CD4-positive, CD25-positive, alpha-beta regulatory T cell (primary cell): ENCODE measurements at places on chromosomes 3 and 15. TPM values are rescaled to one million over a fixed set of nuclear protein-coding genes. Genes with fewer than 3 reads are reported as not detected.

The HIGD2B gene
- not detected for polyA plus RNA-seq

The ZNF385D gene
- not detected for polyA plus RNA-seq

The SKIL gene
- polyA plus RNA-seq, result 2.7 TPM

The RTP1 gene
- polyA plus RNA-seq, result not detected

The TRNT1 gene
- polyA plus RNA-seq, result 20.3 TPM

The CXCR6 gene
- 25.5 TPM for polyA plus RNA-seq

The CPN2 gene
- polyA plus RNA-seq, result not detected

The EFL1 gene
- 16.3 TPM for polyA plus RNA-seq

The CFAP100 gene
- polyA plus RNA-seq, result not detected

The CYP1A2 gene
- not detected for polyA plus RNA-seq

The WDR49 gene
- polyA plus RNA-seq, result not detected

The SLC15A2 gene
- polyA plus RNA-seq, result not detected

The HCLS1 gene
- polyA plus RNA-seq, result 430 TPM

The GASK1A gene
- not detected for polyA plus RNA-seq

The TMEM89 gene
- not detected for polyA plus RNA-seq

The B3GNT5 gene
- polyA plus RNA-seq, result 0.38 TPM

GRCh38 chr15:39493424-39494067, 87.3 kb upstream of the THBS1 start:
- no peak for DNase-seq
- no peaks in the 10 kb centered on the region for H3K27me3 ChIP-seq
- no peaks in the 10 kb centered on the region for H3K4me1 ChIP-seq
- no peak overlapping the region for H3K27ac ChIP-seq

DNA sequence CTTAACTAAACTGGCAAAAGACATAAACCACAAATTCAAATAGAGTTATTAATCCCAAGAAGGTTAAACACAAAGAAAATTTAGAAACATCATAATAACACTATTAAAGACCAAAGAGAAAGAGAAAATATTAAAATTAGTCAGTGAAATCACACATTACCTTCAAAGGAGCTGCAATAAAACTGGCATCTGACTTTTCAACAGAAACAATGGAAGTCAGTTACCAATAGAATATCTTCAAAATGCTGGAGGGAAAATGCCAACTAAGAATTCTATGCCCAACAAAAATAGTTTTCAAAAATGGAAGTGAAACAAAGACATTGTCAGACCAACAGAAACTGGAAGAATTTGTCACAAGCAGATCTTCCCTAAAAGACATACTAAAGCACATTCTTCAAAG, 68.7 kb upstream of the RNF7 start:
- no peaks in the 10 kb centered on the region for H3K27me3 ChIP-seq
- H3K4me3 ChIP-seq, result no peak overlapping the region
- H3K27ac ChIP-seq, result no peak overlapping the region
- DNase-seq, result no peak
- H3K4me1 ChIP-seq, result no peaks in the 10 kb centered on the region

- no peaks in the 10 kb centered on the region for H3K27me3 ChIP-seq
- no peak for DNase-seq
- H3K4me3 ChIP-seq, result peak overlapping the region; percentile 24
- peaks cover 9% of the 10 kb centered on the region for H3K4me1 ChIP-seq
These were observed 1.1 kb upstream of the GK5 start for GRCh38 chr3:142226474-142226873.

DNA sequence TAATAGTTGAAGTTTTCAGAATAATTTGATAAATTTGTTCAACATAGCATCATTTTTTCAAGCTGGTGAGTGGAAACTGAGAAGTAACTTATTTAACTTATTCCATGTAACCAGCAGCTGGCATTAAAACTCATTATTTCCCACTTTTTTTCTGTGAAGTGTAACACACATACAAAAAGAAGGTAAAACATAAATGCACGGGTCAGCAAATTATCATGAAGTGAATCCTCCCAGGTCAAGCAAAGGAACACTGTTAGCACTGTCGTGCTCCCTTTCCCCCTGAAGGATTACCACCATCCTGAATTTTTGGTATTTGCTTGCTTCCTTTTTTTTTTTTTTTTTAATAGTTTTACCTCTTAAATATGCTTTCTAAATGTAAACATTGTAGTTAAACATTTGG, 77.6 kb upstream of the LRRFIP2 start:
- H3K36me3 ChIP-seq, result peaks cover 38% of the 10 kb centered on the region
- peaks cover 24% of the 10 kb centered on the region for H3K4me1 ChIP-seq
- H3K27me3 ChIP-seq, result no peaks in the 10 kb centered on the region
- no peak overlapping the region for H3K27ac ChIP-seq
- no peak for DNase-seq
- H3K4me3 ChIP-seq, result no peak overlapping the region

- H3K36me3 ChIP-seq, result no peaks in the 10 kb centered on the region
- peaks cover 11% of the 10 kb centered on the region for H3K27me3 ChIP-seq
- H3K4me3 ChIP-seq, result no peak overlapping the region
- no peak for DNase-seq
These were observed 190.0 kb upstream of the LINGO1 start for GRCh38 chr15:77822631-77823230.

- no peaks in the 10 kb centered on the region for H3K27me3 ChIP-seq
- DNase-seq, result no peak
- H3K27ac ChIP-seq, result no peak overlapping the region
- no peak overlapping the region for H3K4me3 ChIP-seq
These were observed 127.0 kb downstream of the STAG1 start for GRCh38 chr3:136624894-136625815.

DNA sequence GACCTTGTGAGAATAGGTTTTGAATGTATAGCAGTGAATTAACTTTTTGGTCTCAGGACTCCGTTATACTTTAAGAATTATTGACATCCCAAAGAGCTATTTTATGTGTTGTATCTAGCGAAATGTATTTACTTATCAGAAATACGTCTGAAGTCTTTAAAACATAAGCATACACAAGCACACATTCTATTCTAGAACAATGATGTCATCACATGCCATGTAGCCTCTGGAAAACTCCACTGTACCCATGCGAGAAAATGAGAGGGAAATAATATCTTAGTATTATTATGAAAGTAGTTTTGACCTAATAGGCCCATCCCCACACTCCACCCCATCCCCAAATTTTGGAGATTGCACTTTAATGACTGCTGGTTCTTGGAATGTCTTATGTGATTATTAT, 1.5 kb downstream of the POLR2M start:
- no peak for DNase-seq
- H3K4me3 ChIP-seq, result peak overlapping the region; percentile 92

DNA sequence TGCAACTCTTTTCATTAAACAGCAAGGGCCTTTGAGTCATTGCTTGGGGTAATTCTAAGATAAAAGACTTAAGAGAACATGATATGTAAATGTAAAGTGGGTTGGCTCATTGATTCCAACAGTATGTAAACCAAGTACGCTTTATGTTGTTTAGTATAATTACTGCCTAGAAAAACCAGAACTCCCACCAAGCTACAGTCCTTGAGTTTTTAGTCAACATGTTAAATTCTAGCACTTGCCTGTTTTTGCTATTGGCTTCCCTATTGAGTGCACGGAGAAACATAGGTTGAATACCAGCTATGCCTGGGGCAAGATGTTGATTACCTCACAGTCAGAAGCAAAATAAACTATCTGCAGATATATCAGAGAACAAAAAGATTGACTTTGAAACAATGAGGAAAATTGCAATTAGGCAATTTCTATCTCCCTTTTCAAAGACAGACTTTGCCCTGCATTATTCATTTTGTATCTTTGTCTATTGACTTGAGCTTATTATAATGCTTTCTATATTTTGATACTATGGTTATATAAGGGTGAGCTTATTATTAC, 179.3 kb downstream of the ZPLD1 start:
- H3K4me1 ChIP-seq, result no peaks in the 10 kb centered on the region
- DNase-seq, result no peak
- H3K4me3 ChIP-seq, result no peak overlapping the region
- no peaks in the 10 kb centered on the region for H3K27me3 ChIP-seq

GRCh38 chr15:45427085-45427484, 48.7 kb upstream of the GATM start:
- peaks cover 7% of the 10 kb centered on the region for H3K36me3 ChIP-seq
- DNase-seq, result no peak
- H3K4me1 ChIP-seq, result peaks cover 8% of the 10 kb centered on the region
- no peak overlapping the region for H3K27ac ChIP-seq
- H3K27me3 ChIP-seq, result no peaks in the 10 kb centered on the region
- H3K4me3 ChIP-seq, result no peak overlapping the region

DNA sequence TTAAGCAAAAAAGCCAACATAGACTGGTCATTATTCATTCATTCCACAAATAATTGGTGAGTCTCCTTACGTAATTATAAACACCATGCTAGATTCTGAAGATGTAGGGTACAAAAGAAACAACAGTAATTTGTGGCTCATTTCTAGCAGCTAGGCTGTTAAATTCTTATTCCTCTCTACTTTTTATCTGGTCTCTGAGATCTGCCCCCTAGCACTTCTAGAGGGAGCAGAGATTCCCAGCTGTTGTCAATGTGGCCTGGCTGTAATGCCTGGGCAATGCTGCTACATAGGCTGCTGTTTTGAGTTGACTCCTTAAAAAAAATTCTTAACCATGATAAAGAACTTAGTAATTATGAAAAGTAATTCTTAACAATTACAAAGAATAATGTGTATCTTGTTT, 434.9 kb upstream of the THRB start:
- H3K4me1 ChIP-seq, result no peaks in the 10 kb centered on the region
- no peaks in the 10 kb centered on the region for H3K36me3 ChIP-seq
- no peaks in the 10 kb centered on the region for H3K27me3 ChIP-seq
- H3K4me3 ChIP-seq, result no peak overlapping the region
- no peak overlapping the region for H3K27ac ChIP-seq

- no peaks in the 10 kb centered on the region for H3K4me1 ChIP-seq
- no peaks in the 10 kb centered on the region for H3K27me3 ChIP-seq
- no peak for DNase-seq
- peaks cover 3% of the 10 kb centered on the region for H3K36me3 ChIP-seq
- H3K4me3 ChIP-seq, result no peak overlapping the region
These were observed 30.8 kb downstream of the POMGNT2 start for GRCh38 chr3:43074901-43075689.

GRCh38 chr3:87778876-87779275, 279.9 kb downstream of the CGGBP1 start:
- no peaks in the 10 kb centered on the region for H3K27me3 ChIP-seq
- no peak overlapping the region for H3K27ac ChIP-seq
- H3K4me3 ChIP-seq, result no peak overlapping the region
- no peak for DNase-seq

GRCh38 chr15:82045892-82046665, at the start of gene MEX3B:
Gene MEX3B, minus strand, starts transcription at chr15:82046018. Its CDS starts 313 bp downstream, at chr15:82045705.
- peaks cover 10% of the 10 kb centered on the region for H3K27me3 ChIP-seq
- peak within 1 kb of the TSS; percentile 55 for H3K27ac ChIP-seq
- no peaks in the 10 kb centered on the region for H3K36me3 ChIP-seq
- peak within 1 kb of the TSS; percentile 64 for H3K4me3 ChIP-seq
- peak; percentile 63 for DNase-seq

GRCh38 chr3:82294609-82295008, 533.2 kb upstream of the GBE1 start:
- no peak overlapping the region for H3K27ac ChIP-seq
- DNase-seq, result no peak
- no peaks in the 10 kb centered on the region for H3K4me1 ChIP-seq
- H3K4me3 ChIP-seq, result no peak overlapping the region

GRCh38 chr3:8482960-8483665, 18.5 kb upstream of the LMCD1 start:
- no peak overlapping the region for H3K4me3 ChIP-seq
- no peak for DNase-seq
- H3K27me3 ChIP-seq, result no peaks in the 10 kb centered on the region

- H3K27me3 ChIP-seq, result no peaks in the 10 kb centered on the region
- H3K27ac ChIP-seq, result no peak overlapping the region
- no peak for DNase-seq
- H3K36me3 ChIP-seq, result no peaks in the 10 kb centered on the region
- no peaks in the 10 kb centered on the region for H3K4me1 ChIP-seq
These were observed 351.3 kb upstream of the CCDC54 start for GRCh38 chr3:107025961-107026360.

DNA sequence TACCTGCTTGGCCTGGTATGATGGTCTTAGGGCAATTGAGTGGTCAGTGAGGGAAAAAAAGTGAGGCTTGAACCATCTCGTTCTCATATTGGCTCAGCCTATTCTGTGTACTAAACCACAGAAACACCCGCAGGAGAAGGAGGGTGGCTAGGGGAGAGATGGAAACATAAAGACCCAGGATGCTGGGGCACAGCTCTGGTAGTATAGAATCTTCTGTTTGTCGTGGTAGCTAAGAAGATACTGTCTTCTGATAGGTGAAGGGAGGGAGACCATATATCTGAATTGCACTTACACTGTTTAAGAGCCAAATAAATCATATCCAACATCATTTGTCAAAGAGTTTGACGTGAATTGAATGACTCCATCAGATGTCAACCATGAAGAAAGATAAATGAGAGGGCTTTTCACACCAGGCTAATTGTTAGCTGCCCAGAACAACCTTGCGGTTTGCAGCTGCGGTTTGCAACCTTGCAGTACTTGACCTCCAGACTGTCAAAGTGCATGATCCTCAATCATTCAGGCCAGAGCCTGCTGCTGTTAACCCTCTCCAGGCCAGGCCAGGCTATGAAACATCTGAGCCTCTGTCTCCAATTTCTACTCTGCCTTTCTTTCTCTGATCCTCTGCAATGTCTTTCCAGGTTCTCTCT, 40.9 kb upstream of the PIK3R4 start:
- no peak overlapping the region for H3K27ac ChIP-seq
- H3K4me3 ChIP-seq, result no peak overlapping the region
- H3K27me3 ChIP-seq, result peaks cover 9% of the 10 kb centered on the region
- H3K4me1 ChIP-seq, result no peaks in the 10 kb centered on the region
- no peaks in the 10 kb centered on the region for H3K36me3 ChIP-seq
- DNase-seq, result no peak

DNA sequence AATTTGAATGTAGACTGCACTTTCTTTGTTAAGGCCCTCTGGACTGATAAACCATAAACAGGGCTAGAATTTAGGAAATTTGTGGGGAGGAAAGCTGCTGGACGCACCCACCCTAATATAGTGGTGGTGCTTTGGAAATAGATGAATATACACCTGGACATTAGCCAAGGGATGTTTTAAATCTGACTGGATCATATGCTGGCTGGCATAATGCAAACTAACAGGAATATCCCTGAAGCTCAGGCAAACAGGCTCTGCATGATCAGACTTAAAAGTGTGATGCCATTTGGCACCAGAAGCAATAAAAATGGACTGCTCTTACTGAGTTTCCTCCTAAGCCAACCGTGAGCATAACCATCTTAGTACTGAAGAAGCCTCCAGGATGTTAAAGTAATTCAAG, 465.8 kb upstream of the ROBO1 start:
- no peaks in the 10 kb centered on the region for H3K4me1 ChIP-seq
- no peaks in the 10 kb centered on the region for H3K27me3 ChIP-seq
- H3K4me3 ChIP-seq, result no peak overlapping the region

DNA sequence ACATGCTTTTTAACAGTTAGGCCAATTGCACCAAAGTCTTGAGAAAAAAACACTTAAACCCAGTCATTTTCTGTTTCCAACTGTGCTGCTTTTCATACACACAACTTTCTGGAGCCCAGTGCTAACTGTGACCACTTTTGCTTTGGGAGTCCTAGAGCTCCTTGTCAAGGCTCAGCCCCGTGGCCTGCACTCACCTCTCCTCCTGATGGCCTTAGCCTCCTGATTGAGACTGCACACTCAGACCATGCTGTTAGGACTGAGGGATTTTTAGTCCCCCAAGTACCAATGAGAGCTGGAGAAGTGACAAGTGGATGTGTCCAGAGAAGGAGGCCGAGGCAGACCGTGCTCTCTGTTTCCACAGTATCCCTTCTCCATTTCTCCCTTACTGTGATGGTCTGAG, 15.2 kb upstream of the RARRES1 start:
- no peaks in the 10 kb centered on the region for H3K4me1 ChIP-seq
- no peak overlapping the region for H3K4me3 ChIP-seq
- no peak for DNase-seq
- no peaks in the 10 kb centered on the region for H3K36me3 ChIP-seq
